Left hindlimb (tissue), 1 donor: ENCODE measurements at places on chromosomes 1 and 21.

DNA sequence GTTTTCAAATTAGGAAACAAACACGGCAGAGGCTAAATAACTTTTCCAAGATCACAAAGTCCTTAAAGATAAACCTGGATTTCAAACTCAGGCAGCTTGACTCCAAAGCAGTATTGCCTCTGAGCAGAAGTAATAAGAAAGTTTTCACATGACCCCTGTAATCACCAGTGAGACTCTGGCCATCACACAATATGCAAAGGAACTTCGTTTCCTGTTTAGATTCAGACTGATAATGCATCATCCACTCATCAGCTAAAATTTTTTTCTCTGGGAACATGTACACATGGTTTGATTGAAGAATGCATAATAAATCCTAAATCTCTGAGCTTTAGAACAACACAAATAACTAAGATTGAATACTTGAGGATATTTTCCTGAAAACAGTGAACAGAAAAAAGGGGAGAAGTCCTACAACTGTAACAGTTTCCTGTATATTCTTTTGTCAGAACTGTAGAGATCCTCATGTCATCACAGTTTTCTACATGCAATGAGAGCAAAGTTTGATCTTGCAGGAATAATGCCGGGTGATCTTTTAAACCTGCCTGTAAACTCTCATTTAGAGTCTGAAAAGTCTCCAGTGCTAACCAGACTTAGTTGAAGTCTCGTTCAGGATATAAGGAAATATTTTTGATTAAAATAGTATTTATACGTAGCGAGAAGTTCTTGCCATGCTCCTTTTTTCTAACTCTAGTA is 225.3 kb downstream of the SPATA17 start:
- DNase-seq: no peak

DNA sequence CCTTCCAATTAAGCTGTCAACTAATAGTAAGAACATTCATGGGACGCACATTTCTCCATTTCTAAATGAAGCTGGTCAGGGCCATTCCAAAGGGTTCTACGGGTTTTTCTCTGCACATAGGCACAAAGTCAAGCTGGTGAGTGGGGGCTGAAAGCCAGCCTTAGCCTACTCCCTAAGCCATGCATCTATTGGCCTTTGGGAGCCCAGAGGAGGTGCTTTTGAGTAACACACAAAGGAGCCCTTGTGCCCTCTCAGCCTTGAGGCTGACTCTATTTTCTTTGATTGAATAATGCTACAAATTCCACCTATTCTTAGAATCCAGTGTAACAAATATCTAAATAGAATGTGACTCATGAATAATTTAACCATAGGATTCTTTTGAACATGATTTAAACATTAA is 73.6 kb downstream of the RGS13 start:
- no peak for DNase-seq

GRCh38 chr1:173097001-173097400 is 46.3 kb upstream of the TNFSF18 start:
- DNase-seq: no peak

- DNase-seq: no peak
These were observed 32.5 kb upstream of the SSX2IP start for GRCh38 chr1:84722794-84723193.

DNA sequence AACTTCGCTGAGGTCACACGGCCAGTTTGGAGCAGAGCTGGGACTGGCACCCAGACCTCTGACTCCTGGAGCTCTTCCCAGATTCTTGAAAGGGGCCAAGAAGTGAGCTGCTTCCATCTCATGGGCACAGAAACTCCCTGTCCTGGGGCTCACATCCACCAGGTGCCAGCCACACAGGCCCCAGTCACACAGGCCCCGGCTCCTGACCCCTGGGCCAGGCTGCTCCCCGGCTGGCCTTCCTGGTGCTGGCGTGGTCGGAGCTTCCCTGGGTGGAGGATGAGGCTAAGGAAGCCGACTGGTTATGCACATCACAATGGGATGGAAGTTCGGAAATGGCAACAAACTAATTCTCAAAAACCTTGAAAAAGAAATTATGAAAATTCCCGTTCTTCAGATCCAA is 3.0 kb upstream of the GABRD start:
- DNase-seq: no peak

DNA sequence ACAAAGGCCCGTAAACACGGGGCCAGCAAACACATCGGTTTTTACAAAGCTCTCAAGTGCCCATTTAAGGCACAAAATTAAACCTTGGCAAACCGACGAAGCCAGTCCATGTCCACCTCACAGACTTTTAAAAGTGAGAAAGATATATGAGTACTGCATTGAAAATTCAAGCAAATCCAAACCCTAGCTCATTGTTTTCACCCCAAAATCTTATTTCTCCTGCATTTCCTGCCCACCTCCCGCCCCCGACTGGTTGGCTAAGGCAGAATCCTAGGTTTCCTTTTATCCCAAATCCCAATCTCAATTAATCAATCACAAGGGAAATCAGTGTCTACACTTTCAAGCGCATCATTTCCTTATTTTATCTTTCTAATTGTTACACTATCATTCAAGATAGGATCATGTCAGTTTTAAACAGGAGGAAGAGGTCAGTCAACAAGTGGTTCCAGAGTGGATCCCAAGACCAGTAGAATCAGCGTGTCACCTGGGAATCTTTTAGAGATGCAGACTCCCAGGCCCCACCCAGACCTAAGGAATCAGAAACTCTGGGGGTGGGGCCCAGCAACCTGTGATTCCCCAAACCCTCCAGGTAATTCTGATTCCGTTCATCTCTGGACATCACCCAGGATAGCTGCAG is 1.7 kb upstream of the GNG4 start:
- no peak for DNase-seq

- DNase-seq: peak; percentile 66
These were observed 39.6 kb upstream of the LBR start for GRCh38 chr1:225467193-225468020.

GRCh38 chr1:193143285-193143684 is 21.5 kb downstream of the CDC73 start:
- no peak for DNase-seq

GRCh38 chr1:61680500-61680899 is 44.4 kb downstream of the TM2D1 start:
- no peak for DNase-seq

GRCh38 chr1:9201401-9202239 is 33.0 kb upstream of the H6PD start:
- peak; percentile 50 for DNase-seq

- DNase-seq: no peak
These were observed 53.3 kb downstream of the PTGFR start for GRCh38 chr1:78543941-78544643.

GRCh38 chr1:221251580-221251979 is 372.3 kb downstream of the HLX start:
- DNase-seq: no peak

- DNase-seq: peak; percentile 88
These were observed 10.7 kb downstream of the FOXO6 start for GRCh38 chr1:41371630-41372599.

DNA sequence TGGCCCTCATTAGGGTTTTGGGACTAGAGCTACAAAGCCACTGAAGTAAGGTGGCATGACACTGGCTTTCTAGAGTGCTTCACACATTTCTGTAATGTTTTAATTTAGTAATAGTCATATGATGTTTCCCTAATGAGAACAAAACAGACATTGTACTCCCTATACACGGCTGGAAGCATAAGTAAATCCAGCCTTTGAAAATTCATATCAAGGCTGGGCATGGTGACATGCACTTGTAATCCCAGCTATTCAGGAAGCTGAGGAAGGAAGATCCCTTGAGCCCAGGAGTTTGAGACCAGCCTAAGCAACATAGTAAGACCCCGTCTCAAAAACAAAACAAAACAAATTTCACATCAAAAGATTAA is 7.4 kb downstream of the USP48 start:
- DNase-seq: no peak

DNA sequence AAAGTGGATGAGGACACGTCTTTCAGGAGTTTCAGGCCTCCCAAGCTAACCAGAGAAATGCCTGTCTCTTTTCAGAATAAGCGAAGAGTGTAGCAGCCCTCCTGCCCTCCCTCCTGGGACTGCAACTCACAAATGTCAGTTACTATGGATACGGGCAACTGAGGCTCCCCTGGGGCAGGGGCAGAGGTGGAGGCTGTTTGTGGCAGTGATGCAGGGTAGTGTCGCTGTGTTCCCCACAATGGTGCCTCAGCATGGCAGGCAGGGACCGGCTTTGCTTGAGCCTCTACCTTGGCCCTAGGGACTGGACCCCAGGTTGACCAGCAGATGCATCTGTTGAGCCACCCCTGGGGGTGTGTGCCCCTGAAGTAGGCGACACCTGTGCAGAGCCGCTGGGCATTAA is 10.2 kb downstream of the NFASC start:
- no peak for DNase-seq

- no peak for DNase-seq
These were observed 5.1 kb upstream of the NEK7 start for GRCh38 chr1:198151688-198152087.

GRCh38 chr1:2251786-2252185 is 23.7 kb downstream of the SKI start:
- DNase-seq: peak; percentile 55

DNA sequence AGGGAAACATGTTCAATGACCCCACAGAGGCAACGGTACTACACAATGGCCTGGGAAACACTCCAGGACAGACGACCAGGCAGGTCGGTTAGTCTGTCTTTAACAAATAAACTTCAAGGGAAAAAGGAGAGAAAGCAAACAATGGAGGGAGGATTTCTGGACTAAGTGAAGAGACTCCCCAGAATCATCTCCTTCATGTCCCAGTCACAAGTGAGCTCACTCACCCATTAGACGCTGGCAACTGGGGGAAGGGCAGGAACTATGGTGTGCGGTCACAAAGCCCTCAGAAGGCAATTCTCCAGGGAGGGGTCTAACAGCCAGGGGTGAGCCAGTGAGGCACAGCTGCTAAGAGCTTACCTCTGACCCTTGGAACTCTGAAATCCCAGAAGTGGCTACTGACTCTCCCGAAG is 55.7 kb upstream of the NADK start:
- DNase-seq: no peak

DNA sequence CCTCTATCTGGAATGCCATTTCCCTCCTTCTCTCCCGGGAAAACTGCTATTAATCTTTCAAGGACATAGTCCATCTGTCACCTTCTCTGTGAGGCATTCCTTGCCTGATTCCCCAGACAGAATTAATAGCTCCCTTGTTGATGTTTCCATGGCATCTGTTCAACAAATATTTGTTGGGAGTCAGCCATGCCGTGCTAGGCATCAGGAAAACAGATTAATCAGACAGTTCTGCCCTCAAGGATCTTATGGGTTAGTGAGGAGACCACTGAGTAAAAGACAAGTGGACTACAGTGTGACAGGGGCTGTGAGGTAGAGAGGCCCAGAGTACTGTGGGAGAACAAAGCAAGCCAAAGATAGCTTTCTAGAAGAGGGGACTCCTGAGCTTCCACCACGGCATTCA is 11.4 kb upstream of the MAGOH start:
- DNase-seq: no peak

DNA sequence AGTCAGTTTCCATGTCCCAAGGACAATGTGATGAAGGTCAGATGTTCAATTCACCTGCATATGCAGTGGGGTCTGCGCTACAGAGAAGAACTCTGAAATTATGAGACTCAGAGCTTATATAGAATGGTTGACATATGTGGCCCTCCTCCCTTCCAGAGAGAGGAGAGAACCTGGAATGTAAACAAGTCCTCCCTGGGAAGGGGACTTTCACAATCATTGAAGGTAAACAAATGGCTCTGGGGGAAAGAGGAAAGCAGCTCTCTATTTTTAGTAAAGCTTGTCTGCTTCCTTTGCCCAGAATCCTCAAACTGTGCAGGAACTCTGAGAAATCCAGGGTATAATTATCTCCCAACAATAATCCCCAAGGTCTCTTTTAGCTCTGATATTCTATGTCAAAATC is 9.8 kb downstream of the OVGP1 start:
- no peak for DNase-seq

DNA sequence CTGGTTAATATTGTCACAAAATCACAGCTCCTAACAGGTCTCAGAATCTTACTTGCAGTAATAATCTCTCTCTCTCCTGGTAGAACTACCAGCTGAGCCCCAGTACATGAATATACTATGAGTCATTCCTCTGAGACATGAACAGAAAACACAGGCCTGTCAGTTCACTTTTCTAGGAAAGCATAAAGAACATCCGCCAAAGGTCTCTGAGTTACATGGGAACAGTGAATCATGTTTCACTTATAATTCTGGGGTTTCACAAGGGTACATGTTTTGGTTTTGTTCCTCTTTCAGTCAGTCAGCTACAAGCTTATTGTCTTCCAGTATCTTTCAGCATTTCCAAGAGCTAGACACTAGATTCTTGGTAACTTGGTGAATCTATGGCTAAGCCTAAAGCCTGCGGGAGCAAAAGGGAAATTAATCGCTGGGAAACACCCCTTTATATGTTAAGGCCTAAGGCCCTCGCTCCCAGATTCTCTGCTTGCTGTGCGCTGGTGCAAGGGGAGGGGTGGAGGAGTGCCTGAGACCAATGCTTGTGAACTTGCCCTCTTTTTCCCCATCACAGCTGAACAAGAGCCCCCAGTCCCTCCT is 31.7 kb downstream of the IFNGR2 start:
- DNase-seq: no peak

- DNase-seq: no peak
These were observed 279.9 kb upstream of the RUNX1 start for GRCh38 chr21:35328856-35329455.

GRCh38 chr21:28133116-28133515 is 859.6 kb downstream of the LTN1 start:
- no peak for DNase-seq

DNA sequence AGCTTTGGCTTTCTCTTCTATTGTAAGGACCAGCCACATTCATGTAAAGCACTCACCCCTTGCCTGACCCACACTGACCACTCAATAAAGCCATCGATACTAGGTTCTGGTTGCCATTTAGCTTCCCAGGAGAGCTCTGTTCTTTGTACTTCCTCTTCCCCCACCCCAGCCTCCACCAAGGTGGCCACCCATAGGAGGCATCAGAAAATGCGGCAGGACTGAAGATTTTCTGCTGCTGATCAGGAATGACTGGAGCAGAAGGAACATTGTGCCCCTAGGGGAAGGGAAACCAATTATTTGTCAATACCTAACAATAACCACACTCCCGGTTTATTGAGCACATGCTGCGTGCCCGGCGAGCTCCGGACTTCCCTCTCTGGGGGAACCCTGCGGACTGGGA is 5.2 kb upstream of the SMIM12 start:
- no peak for DNase-seq

DNA sequence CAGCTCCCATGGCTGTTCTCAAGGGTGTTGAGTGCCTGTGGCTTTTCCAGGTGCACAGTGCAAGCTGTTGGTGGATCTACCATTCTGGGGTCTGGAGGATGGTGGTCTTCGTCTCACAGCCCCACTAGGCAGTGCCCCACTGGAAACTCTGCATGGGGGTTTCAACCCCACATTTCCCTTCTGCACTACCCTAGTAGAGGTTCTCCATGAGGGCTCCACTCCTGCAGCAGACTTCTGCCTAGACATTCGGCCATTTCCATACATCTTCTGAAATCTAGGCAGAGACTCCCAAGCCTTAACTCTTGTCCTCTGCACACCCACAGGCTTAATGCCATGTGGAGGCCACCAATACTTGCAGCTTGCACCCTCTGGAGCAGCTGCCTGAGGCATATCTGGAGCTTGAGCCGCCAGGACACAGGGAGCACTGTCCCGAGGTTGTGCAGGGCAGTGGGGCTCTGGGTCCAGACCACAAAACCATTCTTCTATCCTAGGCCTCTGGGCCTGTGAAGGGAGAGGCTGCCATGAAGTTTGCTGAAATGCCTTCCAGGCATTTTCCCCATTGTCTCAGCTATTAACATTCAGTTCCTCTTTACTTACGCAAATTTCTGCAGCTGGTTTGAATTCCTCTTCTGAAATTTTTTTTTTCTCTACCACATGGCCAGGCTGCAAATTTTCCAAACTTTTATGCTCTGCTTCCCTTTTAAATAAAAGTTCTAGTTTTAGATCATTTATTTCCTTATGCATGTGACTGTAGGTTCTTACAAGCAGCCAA is 8.8 kb upstream of the CAPN8 start:
- no peak for DNase-seq
